Osteocyte (in vitro differentiated cells): ENCODE measurements at places on chromosomes 1 and 21. TPM values are rescaled to one million over a fixed set of nuclear protein-coding genes. Genes with fewer than 3 reads are reported as not detected.

Gene RGS4
- total RNA-seq = 99.0 and 121 TPM in 2 replicates

Gene AGT
- total RNA-seq = 25.6 and 30.1 TPM in 2 replicates

Gene TEX38
- total RNA-seq = not detected in 2 replicates

Gene CD55
- 2.7 and 3.3 TPM in 2 replicates for total RNA-seq

Gene ZC3H11A
- 88.3 and 94.8 TPM in 2 replicates for total RNA-seq

Gene DPT
- total RNA-seq = 1.1 and 1.4 TPM in 2 replicates

Gene PCP4L1
- not detected in 2 replicates for total RNA-seq

Gene SPATA46
- not detected in 2 replicates for total RNA-seq

Gene ADCY10
- 0.10 and 0.94 TPM in 2 replicates for total RNA-seq

Gene RNU1-3
- total RNA-seq = 2,650 and 2,859 TPM in 2 replicates

Gene ANGPTL3
- total RNA-seq = not detected in 2 replicates

Gene KRTAP8-1
- total RNA-seq = not detected in 2 replicates

Gene SLC25A33
- 6.9 and 7.0 TPM in 2 replicates for total RNA-seq

Gene LYPD8
- not detected in 2 replicates for total RNA-seq

Gene RAB7B
- total RNA-seq = 0.78 TPM in 2 replicates

Gene ZNF683
- total RNA-seq = not detected in 2 replicates

Gene MLLT11
- 21.0 and 22.1 TPM in 2 replicates for total RNA-seq

Gene PRAMEF11
- total RNA-seq = not detected in 2 replicates

Gene S100A5
- 1.0 TPM in 1 of 2 replicates, not detected in the other for total RNA-seq

Gene CRYBG2
- total RNA-seq = not detected in 2 replicates

Gene ACTL8
- not detected in 2 replicates for total RNA-seq

Gene SPRR1A
- total RNA-seq = not detected in 2 replicates

Gene LCE3E
- total RNA-seq = not detected in 2 replicates

Gene LDLRAD1
- not detected in 2 replicates for total RNA-seq

Gene PLEKHN1
- total RNA-seq = 0.21 TPM in 2 replicates

Gene CFHR1
- total RNA-seq = not detected in 2 replicates

Gene PLA2G2D
- total RNA-seq = not detected in 2 replicates

Gene NRIP1
- 17.4 and 17.9 TPM in 2 replicates for total RNA-seq

Gene EFCAB14
- 57.6 and 58.9 TPM in 2 replicates for total RNA-seq

Gene TLCD4
- total RNA-seq = 0.43 and 0.57 TPM in 2 replicates

Gene SAMD11
- 16.6 and 19.5 TPM in 2 replicates for total RNA-seq

Gene NRAS
- 35.9 TPM in 2 replicates for total RNA-seq

Gene UBASH3A
- total RNA-seq = not detected in 2 replicates

Gene CSF3R
- total RNA-seq = not detected in 2 replicates

Gene CFHR4
- not detected in 2 replicates for total RNA-seq

Gene UTS2
- not detected in 2 replicates for total RNA-seq

Gene NES
- 24.2 and 26.5 TPM in 2 replicates for total RNA-seq

Gene OR6N1
- not detected in 2 replicates for total RNA-seq

Gene AADACL4
- total RNA-seq = not detected in 2 replicates

Gene WNT2B
- 2.3 TPM in 2 replicates for total RNA-seq

Gene KCNN3
- 0.16 and 0.29 TPM in 2 replicates for total RNA-seq

Gene CD1C
- not detected in 2 replicates for total RNA-seq

Gene ELAPOR1
- total RNA-seq = 0.31 and 0.83 TPM in 2 replicates

Gene CORT
- total RNA-seq = 0.40 and 0.68 TPM in 2 replicates
